Hematopoietic multipotent progenitor cell treated with erythropoietin and hydrocortisone succinate and interleukin-3 and kit ligand, for 15 days (in vitro differentiated cells): ENCODE measurements at places on chromosomes 1 and 21.

GRCh38 chr1:108533351-108534083 is 26.4 kb upstream of the EEIG2 start:
- DNase-seq = no peak

DNA sequence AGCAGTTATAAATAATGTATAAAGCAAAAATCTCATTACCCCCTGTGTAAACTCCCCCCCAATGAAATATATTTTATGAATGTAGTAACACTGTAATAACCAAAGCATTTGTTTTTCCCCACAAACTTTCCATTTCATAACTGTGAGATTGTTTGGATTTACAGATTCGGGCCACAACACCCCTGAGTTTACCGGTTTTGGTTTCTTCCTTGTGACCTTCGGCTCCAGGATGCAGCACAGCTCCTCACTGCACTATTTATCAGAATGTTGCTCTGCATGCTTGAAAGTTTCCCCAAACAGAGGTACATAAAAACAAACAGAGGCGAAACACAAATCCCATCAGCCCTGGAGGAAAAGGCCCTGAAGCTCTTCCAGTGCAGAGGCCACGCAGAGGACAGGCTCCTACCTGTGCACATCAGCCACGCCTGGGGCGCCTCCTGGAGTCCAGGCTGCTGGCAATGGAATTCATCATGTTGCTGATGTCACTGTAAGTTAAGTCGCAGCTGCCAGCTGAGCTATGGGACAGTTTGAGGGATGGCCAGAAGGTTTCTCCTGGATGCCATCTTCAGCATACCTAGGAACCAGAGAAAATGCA is 122.0 kb downstream of the LMO4 start:
- DNase-seq = no peak

DNA sequence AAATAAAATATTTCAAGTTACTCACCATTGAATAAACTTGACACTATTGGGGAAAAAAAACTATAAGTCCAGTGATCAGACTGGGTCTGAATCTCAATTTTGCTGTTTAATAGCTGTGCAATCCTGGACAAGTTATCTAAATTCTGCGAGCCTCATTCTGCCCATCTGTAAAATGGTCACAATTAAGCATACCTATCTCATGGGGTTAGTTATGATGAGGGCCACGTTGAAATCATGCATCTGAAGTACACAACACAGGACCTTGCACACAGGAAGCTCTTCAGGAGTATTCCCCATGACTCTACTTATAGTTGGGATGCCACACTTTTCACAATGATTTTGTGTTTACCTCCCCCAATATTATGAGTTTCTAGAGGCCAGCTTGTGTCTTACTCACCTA is 3.8 kb upstream of the HTR1D start:
- no peak for DNase-seq

DNA sequence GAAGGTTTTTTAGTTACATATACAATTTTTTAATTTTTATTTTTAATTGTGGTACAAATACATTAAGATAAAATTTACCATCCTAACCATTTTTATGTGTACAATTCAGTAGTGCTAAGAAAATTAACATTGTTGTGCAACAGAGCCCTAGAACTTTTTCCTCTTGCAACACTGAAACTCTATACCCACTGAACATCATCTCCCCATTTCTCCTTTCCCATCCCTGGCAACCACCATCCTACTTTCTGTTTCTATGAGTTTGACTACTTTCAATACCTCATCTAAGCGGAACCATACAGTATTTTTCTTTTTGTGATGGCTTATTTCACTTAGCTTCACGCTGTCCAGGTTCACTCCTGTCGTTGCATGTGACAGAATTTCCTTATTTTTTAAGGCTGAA is 54.1 kb downstream of the PALMD start:
- DNase-seq = no peak

- no peak for DNase-seq
Observed at GRCh38 chr1:216223486-216223885, 199.8 kb downstream of the USH2A start.

DNA sequence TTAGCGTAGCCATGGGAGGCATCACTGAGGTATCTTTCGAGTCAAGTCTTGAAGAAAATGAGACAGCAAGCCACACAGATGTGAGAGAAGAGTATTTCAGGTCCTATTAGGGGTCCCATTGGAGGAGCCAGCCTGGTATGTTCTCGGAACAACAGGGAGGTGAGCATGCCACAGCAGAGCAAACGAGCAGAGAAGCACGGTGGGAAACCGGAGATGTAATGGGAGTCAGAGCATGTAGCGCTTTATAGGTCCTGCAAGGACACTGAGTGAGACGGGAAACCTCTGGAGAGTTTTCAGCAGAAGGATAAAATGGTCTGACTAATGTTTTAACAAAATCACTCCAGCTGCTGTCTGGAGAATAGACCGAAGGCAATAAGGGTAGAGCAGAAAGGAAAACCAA is 15.9 kb downstream of the H3-3A start:
- DNase-seq = no peak

DNA sequence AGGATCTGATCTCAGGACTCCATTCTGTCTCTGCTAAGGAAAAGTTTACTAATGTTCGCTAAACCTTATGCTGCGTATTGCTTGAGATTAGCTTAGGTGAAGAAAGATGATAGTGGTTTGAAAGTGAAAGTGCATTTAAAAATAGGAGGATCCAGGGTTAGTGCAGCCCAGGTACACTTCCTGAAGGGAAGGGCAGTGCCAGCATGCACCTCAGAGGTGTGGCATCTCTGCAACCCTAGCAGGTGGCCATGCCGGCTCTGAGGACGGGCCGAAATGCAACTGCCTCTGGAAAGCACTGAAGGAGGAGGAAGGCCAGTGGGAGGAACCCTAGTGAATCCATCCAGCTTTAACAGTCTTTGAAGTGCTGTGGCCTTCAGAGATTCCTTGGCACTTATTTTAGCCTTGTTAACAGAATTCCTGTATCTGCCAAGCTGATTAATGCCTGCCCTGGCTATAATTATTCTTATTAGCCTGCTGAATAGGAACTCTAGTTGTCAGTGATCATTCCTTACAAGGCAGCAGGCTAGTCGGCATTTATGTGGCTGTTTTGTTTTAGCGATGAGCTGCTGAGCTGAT is 5.5 kb downstream of the PTGFRN start:
- no peak for DNase-seq

DNA sequence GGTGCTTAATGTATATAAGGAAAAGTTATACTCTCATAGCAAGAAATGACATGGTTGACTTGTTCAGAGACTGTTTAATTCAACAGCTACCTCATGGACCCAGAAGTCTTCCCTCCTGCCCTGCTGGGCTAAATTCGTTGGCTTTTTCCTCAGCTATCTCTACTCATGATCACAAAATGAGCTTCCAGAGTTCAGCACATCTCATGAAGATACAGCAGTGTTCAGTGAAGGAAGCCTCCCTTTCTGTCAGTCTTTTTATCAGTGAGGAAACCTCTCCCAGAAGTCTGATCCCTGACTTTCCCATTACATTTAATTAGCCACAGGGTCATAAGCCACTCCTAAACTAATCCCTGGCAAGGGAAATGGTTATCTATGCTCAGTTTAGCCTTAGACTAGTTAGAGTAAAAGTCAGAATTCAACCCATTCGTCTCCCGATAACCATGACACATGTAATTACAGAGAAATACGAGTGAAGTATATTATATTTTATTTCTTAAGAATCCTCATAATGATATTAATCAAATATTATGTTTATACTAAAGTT is 97.5 kb downstream of the DENND1B start:
- DNase-seq = no peak

DNA sequence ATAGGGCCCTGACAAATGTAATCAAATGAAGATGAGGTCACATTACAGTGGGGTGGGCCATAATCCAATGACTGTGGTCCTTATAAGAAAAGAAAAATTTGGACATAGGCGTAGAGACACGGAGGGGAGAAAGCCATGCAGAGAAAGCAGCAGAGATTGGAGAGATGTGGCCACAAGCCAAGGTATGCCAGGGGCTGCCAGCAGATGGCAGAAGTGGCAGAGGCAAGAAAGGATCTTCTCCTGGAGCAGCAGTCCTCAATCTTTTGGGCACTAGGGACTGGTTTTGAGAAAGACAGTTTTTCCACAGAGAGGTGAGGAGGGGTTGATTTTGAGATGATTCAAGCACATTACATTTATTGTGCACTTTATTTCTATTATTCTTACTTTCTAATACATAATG is 355.1 kb downstream of the NPHP4 start:
- peak; percentile 4 for DNase-seq

GRCh38 chr1:228169345-228169744 is 3.7 kb downstream of the IBA57 start:
- no peak for DNase-seq

DNA sequence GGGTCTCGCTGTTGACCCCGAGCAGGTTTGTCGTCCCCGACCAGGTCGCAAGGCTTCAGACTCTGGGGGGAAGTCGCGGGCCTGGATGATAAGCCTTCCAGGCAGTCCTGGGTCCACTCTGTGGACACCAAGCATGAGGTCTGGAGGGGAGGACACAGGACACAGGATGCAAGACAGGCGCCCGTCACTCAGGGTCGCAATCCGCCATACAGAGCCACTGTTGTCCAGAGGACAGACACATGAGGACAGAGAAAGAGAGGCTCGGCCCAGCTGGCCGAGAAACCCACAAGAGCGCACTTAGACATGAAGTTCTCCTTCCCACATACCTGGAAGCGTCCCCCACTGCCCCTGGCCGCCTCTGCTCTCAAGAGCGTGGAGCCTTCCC is 4.8 kb upstream of the FOXD2 start:
- no peak for DNase-seq

GRCh38 chr1:79197421-79197820 is 190.9 kb upstream of the ADGRL4 start:
- no peak for DNase-seq

GRCh38 chr1:93612510-93612909 is 69.1 kb downstream of the BCAR3 start:
- no peak for DNase-seq

- DNase-seq = no peak
Observed at GRCh38 chr1:51276286-51276685, 40.2 kb downstream of the RNF11 start.

GRCh38 chr1:154400381-154400801 is 4.8 kb upstream of the IL6R start:
- no peak for DNase-seq

- no peak for DNase-seq
Observed at GRCh38 chr1:94646141-94646643, 104.6 kb upstream of the F3 start.

DNA sequence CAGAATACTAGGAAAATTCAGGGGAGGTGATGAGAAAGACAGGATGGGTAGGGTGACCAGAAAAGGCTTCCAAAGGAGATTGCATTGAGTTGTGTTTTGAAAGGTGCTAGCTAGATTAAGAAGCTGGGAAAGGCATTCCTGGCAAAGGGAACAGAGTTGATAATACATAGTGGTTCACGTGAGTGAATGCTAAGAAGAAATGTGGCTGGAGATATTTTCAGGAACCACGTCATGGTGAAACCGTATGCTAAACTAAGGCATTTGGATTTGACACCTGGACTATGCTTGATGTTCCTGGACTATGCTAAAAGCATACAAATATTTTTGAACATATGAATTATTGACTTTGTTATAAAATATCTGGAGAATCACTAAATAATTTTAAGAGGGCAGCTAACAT is 14.7 kb downstream of the CCDC30 start:
- DNase-seq = no peak

- DNase-seq = no peak
Observed at GRCh38 chr1:51190961-51191360, 45.1 kb upstream of the RNF11 start.

- peak; percentile 5 for DNase-seq
Observed at GRCh38 chr1:2821966-2822620, 20.6 kb upstream of the TTC34 start.

DNA sequence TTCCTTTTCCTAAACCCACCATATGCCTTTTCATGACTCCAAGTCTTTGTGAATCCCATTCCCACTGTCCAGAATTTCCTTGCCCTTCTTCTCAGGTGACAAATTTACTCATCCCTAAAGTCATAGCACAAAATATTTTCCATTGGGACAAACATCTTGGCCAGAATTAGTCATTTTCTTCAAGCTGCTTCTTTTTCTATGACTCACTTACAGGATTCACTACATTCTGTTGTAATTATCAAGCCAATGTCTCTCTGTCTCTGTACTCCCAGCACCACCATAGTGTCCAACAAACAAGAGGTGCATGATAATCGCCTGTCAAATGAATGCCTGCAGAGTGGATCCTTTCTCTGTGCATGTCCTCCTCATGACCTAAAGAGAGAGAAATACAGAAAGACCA is 37.8 kb downstream of the SGIP1 start:
- no peak for DNase-seq

- DNase-seq = no peak
Observed at GRCh38 chr1:116986421-116987255, 14.9 kb upstream of the CD101 start.

- no peak for DNase-seq
Observed at GRCh38 chr1:15222653-15223303, 24.2 kb upstream of the FHAD1 start.

DNA sequence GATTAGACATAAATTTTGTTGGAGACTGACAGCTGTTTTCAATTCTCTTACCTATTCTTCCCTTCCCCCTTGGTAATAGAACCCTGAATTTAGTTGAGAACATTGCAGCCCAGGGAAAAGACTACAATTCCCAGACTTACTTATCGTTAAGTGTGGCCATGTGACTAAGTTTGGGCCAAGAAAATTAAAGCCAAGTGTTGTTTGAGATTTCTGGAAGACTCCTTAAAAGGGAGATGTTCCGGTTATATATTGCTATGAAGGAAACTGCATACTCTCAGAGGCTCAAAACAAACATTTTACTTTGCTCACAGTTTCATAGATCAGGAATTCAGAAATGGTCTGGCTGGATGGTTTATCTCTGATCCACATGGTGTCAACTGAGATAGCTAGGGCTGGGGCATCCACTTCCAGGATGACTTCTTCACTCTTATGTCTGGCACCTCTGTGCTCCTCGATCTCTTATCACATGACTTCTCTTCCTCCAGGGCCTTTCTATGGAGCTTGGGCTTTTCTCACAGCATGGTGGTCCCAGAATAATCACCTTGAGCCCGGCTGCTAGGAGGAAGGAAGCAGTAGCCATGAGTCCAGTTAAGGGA is 22.4 kb upstream of the CD34 start:
- no peak for DNase-seq
